ENCODE measurements at places on chromosomes 4 and X.

DNA sequence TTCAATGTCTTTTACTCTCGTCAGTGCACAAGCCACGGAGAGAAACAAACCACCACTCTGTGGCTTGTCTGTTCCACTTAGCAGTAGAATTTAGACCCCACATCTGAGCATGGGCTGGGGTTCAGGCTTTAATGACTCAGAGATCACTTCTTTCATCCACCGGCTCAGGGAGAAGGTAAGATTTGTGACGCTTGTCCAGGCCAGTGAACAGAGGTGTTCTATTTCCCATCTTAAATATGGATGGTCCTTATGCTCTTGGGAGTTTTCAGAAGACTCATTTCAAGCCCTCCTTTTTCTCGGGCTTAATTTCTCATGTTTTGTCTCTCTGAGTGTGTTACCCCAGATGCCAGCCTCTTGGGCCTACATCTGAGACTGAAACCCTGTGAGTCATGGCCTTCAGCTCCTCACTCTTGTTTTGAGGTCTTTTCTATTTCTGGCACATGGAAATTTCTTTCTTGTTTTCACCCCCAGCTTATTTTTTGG, 127.4 kb upstream of the SFRP2 start:
- no peak for DNase-seq
- no peak overlapping the region for H3K4me3 ChIP-seq
- H3K36me3 ChIP-seq, result no peaks in the 10 kb centered on the region
- no peaks in the 10 kb centered on the region for H3K4me1 ChIP-seq

DNA sequence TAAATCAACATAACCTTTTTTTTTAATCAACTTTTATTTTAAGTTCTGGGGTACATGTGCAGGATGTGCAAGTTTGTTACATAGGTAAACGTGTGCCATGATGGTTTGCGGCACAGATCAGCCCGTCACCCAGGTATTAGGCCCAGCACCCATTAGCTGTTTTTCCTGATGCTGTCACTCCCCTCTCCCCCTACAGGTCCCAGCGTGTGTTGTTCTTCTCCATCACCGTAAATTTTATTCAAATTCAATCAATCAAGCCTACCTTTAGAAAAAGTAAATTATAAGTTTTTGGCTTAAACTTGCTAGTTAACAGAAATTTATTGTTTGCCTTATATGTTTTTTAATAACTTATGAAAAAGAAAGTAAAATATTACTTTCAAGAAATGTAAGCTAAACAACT, 25.9 kb downstream of the TIGD2 start:
- H3K4me1 ChIP-seq, result peaks cover 3% of the 10 kb centered on the region
- H3K27ac ChIP-seq, result no peak overlapping the region
- H3K36me3 ChIP-seq, result no peaks in the 10 kb centered on the region
- DNase-seq, result no peak

GRCh38 chr4:79959652-79960051, 113.4 kb downstream of the ANTXR2 start:
- H3K27ac ChIP-seq, result no peak overlapping the region
- H3K27me3 ChIP-seq, result no peaks in the 10 kb centered on the region
- no peaks in the 10 kb centered on the region for H3K4me1 ChIP-seq
- H3K4me3 ChIP-seq, result no peak overlapping the region

DNA sequence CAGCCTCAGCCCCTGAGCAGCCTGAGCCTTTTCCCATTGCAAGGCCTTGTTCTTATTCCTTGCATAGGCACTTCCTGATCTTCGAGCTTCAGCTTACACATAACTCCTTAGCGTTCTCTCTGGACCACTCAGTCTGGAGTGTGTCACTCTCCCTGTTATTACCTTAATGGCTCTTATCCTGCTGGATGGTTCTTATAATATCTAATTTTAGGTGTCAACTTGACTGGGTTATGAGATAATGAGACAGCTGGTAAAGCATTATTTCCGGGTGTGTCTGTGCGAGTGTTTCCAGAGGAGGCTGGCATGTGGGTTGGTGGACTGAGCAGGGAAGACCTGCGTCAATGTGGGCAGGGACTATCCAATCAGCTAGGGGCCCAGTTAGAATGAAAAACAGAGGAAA, 75.7 kb downstream of the HAUS3 start:
- no peak overlapping the region for H3K4me3 ChIP-seq
- DNase-seq, result no peak
- H3K27me3 ChIP-seq, result no peaks in the 10 kb centered on the region
- no peak overlapping the region for H3K27ac ChIP-seq
- no peaks in the 10 kb centered on the region for H3K36me3 ChIP-seq
- H3K4me1 ChIP-seq, result no peaks in the 10 kb centered on the region

DNA sequence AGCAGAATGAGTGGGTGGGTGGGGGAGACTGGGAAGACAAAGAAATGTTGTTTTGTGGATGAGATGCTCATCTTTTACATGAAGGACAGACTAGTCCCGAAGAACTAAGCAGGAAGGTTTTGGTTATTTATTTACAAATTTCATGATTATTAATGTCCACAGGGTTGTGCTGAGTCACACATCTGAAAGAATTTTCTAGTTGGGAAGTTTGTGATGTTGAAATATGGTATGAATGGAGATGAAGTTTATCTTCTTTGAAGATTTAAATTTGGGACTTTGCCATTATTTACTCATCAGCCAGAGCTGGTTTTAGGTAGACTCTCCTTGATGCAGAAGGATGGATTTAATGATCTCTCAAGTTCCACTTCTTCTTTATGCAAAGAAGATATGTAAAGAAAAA, 75.5 kb downstream of the MOSPD2 start:
- no peaks in the 10 kb centered on the region for H3K36me3 ChIP-seq
- H3K4me1 ChIP-seq, result no peaks in the 10 kb centered on the region
- H3K27ac ChIP-seq, result no peak overlapping the region
- no peak overlapping the region for H3K4me3 ChIP-seq
- H3K27me3 ChIP-seq, result no peaks in the 10 kb centered on the region

DNA sequence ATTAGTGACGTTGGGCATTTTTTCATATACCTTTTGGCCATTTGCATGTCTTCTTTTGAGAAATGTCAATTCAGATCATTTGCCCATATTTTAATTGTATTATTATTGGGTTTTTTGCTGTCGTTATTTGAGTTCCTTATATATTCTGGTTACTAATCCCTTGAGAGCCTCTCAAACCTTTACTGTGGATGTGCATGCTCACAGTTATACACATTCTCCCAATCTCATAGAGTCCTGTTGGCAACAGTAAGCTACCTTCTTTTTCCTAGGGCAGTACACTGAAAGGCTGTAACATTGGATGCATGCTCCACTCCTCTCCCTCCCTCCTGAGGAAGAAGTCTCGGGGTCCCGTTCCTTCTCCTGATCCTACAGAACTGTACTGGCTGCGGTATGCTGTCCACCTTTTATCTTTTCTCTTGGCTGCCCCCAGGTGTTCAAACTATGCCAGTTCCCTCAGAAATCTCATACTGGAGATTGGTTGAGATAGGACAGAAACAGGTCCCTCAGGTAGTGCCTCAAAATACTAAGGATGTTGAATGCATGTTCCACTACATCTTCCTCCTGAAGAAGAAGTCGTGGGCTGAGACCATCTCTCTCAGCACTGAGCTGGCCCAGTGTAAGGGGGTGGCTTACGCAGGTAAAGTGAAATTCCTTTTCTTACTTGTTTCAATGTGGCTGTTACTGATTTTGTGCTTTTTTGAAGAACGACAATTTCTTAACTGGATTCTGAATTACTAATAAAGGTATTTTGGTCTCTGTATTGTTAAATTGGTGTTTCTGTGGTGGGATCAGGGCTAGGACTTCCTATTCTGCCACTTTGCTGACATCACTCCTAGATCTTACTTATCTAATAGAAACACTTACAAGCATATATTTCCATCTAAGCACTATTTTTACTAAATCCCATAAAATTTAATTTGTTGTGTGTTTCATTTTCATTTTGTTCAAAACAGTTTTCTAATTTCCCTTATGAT, 145.4 kb upstream of the HUWE1 start:
- H3K27ac ChIP-seq, result no peak overlapping the region
- no peak for DNase-seq
- H3K36me3 ChIP-seq, result no peaks in the 10 kb centered on the region
- no peaks in the 10 kb centered on the region for H3K4me1 ChIP-seq
- H3K27me3 ChIP-seq, result no peaks in the 10 kb centered on the region
